Activated CD4-positive, alpha-beta T cell treated with anti-CD3 and anti-CD28 coated beads for 48 hours (primary cell): ENCODE measurements at places on chromosomes 7 and 10.

DNA sequence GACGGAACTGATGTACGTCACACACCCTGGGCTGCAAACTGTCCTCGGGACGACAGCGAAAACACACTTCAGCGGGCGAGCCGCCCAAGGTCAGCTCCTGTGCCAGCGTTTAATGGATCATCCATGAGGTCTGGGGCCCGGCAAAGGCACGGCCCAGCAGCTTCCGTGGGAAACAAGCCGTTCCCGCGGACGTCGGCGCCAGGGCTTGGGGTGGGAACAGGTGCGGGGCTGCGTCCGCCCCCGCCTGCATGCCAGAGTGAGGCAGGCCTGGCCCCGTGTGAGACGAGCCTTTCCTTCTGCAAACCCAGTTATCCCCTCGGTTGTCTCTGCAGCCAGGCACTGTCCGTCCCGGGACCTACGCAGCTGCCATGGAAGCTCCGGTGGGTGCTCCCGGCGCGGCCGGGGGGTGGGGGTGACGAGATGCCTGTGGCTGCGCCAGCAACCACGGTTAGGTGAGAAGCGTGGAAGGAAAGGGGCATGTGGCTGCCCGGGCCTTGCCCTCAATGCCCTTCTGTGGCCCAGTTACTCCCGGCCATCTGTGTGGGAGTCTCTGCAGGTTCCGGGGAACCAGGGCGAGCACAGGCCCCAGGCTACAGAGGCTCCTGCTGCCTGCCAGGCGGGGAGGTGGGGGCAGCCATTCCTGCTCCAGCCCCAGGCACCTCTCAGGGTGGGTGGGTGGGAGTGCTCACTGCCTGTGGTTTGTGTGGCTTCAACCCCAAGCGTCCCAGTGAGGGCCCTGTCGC is 42.2 kb upstream of the PDGFA start:
- DNase-seq, result no peak

DNA sequence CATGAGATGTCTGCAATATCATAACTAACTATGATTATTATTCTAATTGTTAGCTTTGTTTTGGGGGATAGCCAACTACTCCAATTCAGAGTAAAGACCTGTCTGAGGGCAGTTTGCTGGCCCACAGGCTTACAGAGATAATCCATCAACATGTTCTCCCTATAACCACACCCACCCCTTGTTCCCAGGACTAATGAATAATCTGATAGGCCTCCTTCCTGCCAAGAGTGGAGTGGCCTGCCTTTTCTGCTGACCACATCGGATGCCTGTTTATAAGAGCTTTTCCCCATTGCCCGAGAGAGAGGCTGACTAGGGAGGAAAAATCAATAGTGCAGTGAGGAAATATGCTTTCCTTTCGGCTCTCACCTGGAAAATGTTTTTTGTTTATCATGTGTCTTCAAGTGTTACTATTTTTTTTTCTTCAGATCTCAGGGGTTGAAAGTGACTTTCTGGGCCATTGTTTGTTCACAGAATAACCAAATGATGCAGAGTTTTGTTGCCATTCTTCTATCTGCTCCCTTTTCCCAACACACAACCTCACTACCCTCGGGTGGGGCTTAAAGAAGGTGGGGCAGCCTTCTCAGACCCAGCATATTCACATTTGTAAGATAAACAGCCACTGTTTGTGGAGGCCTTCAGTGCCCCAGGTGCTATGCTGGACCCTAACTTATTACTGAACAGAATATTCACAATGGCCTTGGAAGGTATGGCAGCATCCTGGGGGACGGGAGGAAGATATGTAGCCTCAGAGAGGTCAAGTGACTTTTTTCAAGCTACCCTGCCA is 38.4 kb downstream of the PLPP4 start:
- no peak for DNase-seq

- DNase-seq, result no peak
Measured at GRCh38 chr7:148380596-148381419, 209.8 kb upstream of the C7orf33 start.

DNA sequence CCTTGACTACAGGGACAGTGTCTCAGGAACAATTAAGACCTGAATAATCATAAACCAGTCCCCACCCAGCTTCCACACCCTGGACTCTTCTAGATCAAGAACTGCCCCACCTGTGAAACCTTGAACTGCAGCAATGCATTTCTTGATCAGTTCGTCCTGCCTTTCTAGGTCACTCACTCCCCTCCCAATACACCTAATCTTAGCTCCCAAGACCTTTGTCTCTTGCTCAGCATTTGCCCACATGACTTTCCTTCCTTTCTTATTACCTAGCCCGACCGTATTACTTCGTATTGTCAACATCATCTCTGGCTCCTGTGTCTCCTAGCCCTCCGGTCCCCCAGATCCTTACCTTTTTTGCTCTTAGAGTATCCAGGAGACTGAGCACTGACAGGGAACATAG is 5.5 kb upstream of the NAMPT start:
- no peak for DNase-seq

DNA sequence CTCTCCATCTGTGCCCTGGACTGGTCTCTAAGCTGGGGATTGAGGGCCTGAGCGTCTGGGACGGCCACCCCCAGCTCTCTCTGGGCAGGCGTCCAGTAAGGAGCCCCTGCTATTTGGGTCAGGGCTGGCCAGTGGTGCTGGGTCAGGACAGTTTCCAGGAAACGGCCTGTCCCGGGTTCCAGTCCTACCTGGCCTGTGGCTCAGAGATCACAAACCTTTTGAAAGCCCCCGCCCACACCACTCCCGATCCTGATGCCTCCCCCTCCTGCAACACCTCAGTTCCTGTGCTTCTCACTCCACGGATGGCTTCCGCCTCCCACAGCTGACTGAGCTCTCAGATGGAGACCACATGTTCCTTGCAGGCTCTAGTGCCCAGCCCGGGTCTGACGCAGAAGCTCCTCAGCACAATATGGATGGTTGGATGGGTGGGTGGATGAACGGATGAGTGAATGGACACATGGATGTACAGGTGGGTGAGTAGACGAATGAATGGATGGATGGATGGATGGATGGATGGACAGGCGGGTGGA is 91.7 kb upstream of the PDGFA start:
- DNase-seq, result no peak

GRCh38 chr7:6232116-6232515 is 40.3 kb downstream of the CYTH3 start:
- DNase-seq, result no peak

DNA sequence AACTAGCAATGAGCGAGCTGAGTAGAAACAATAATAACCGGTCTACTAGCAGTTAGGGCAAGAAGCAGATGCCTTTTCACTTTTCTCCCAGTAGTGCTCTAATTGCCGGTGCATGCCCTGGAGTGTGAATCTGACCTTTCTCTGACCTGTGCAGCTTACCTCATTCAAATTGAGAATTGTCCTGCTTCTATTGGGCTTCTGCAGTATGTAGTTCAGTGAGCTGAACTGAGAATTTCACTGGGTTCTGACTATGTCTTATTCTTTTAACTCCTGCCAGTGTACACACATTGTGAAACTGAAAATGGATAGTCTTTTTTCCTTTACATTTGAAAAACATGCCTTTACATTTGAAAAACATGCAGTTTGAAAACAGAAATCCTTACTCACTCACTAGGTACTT is 157.9 kb upstream of the GRM3 start:
- DNase-seq, result no peak

DNA sequence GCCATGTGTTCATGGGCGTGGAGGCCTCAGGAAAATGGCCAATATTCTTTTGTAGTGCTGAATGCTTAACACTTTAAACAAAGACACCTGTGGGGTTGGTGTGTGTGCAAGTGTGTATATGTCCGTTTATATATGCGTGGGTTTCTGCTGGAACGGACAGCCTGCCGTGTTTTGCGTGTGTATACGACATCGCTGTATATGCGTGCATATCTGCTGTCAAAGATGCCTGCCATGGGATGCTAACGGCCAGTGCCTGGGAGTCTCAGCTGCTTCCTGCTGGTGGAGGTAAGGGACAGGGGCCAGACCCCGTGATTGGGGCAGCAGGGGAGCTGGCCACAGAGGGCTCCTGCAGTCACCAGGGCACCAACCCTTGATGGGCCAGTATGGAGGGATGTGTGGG is 216.3 kb upstream of the SHH start:
- DNase-seq, result no peak

- no peak for DNase-seq
Measured at GRCh38 chr10:65470986-65471385, 1454.8 kb upstream of the LRRTM3 start.

GRCh38 chr10:60809157-60809556 is 30.9 kb downstream of the CDK1 start:
- no peak for DNase-seq

- DNase-seq, result no peak
Measured at GRCh38 chr10:97886286-97886685, 36.6 kb downstream of the GOLGA7B start.

GRCh38 chr7:105355701-105356100 is 33.0 kb downstream of the SRPK2 start:
- no peak for DNase-seq

- no peak for DNase-seq
Measured at GRCh38 chr10:110378006-110378405, 73.3 kb upstream of the SMNDC1 start.

DNA sequence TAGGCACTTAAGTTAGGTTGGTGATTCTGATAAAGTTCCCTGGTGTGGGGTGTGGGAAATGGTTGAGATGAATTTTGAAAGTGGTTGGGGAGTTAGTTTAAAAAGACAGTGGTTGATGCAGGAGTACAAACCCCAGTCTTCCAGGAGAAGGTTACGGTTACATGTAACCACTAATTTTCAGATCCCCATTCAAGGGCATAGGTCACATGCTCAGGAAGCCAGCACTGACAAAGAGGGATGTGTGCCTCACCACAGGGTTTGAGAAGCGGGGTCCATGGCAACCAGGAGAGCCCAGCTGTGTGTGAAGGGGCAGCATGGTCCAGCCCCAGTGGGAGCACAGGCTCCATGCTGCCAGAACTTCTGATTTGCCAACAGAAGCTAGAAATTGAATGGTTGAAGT is 144.2 kb downstream of the MDFIC start:
- no peak for DNase-seq

DNA sequence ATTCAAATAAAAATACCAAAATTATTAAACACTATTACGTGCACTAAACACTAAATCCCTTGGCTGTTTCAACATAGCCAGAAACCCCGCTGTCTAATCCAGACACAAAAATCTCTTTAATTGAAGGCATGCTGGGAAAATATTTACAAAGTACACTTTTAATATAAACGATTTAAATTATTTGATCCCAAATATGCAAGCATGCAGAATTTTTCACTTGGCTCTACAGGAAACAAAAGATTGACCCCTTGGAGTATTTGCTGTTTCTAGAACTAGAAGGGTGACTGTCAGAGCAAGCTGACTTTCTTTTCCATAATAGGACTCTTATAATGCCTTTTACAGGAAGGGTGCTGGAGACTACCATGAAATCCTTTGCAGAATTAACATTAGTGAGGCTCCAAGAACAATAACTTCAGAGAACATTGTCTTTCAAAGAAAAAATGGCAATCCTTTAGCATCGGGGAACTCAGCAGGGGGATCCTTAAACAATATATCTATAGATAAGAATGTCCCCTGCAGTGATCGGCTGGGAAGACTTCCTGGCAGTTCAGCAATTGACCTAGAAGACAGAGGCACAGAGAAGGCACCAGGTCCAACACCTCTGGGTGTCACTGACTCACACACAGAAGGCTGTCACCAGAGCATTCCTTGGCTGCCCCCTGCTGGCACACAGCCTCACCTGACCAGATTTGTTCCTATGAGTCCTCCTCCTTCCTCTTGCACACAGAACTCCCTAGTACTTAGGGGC is 55.8 kb upstream of the MRLN start:
- peak; percentile 85 for DNase-seq

DNA sequence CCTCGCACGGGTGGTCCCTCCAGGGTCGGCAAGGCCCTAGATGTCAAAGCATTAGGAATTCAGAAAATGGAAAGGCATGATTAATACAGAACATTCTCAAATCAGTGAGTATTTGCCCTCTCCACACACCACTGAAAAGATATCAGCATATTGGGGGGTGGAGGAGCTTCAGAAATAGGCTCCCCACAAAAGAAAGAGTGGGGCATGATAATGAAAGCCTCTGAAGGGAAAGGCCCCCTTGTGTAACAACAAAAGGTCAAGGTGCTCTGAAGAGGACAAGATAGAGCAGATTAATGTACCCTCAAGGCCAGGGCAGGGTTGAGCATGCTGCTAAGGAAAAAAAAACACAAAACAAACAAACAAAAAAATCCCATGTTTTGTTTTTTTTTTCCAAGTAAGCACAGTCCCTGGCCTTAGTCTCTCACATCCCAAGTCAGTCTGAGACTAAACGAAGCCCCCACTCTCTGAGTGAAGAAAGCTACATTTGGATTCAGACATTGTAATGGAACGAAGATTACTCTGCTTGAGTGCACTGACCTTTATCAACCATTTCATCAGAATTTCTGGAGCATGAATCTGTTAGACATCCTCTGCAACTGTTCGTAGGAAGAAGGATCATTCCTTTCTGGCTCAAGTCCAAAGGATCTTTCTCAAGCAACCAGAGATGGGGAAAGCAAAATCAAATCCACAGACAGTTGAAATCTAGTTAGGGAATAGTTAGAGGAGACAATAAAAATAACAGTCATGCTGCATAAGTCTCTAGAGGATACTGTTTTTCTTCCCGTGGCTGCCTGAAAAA is 27.4 kb upstream of the DGKI start:
- DNase-seq, result no peak

DNA sequence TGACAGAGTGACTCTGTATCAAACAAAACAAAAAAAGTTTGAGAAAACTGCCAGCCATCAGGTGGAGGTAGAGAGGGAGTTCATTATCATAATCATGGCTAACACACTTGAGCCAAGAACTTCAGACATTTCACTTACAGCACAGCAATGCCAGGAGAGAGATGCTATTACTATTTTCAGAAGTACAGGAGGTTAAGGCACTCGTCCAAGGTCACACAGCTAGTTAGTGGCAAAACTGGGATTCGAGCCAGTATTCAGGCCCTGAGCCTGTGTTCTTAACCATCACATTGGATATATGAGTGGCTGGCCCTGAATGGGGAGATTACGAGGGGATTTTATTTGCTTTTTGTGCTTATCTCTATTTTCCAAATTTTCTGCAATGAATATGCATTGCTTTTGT is 24.8 kb upstream of the UNC5B start:
- no peak for DNase-seq

DNA sequence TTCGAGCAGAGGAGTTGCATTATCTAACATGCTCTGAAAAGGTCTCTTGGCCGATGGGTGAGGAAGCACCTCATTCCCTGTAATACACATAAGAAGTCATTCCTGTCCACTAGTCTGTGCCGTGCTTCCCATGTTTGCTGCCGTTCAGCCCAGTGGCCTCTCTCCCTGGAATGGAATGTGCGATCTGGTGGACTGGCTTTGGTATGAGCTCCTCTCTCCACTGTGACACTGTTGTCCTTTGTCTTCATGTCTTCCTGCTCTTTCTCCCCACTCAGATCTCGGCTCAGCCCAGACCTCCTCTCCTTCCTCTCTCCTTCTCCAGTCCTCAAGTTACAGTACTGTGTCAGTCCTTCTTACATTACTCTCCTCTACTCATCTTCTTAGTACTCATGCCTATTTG is 192.8 kb upstream of the KLF6 start:
- no peak for DNase-seq

- DNase-seq, result no peak
Measured at GRCh38 chr10:48604039-48604990, 558 bp downstream of the ARHGAP22 start.

GRCh38 chr7:155458878-155459699 is 1.2 kb downstream of the EN2 start:
- no peak for DNase-seq

GRCh38 chr10:21737106-21737505 is 203.1 kb downstream of the MLLT10 start:
- DNase-seq, result no peak

GRCh38 chr10:26242706-26243350 is 26.3 kb downstream of the GAD2 start:
- DNase-seq, result no peak

- no peak for DNase-seq
Measured at GRCh38 chr10:85927952-85928665, 438.5 kb downstream of the GRID1 start.
